ENCODE measurements at places on chromosomes 11 and 22.

GRCh38 chr22:43442386-43443151, 30.8 kb downstream of the MPPED1 start:
- DNase-seq, result no peak

DNA sequence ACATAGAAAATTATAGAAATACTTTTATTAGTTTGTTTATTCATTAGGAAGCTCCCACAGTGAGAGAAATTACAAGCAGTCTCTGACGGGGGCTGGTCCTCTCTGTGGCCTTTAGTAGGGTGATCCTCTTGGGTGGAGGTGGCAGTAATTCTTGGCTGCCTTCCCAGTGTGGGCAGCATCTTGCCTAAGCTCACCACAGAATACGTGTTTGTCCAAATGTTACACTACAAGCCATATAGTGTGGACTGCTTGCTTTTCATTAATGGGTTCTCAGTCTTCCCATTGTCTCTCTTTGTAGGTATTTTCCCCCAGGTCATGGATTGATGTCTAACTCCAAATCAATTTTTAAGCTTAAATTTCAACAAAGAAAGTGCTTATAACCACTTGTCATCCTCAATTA, 43.3 kb downstream of the ENDOD1 start:
- DNase-seq, result no peak

- peak; percentile 55 for DNase-seq
Observed at GRCh38 chr11:123509737-123510578, 79.9 kb downstream of the GRAMD1B start.

- no peak for DNase-seq
Observed at GRCh38 chr11:94700622-94701021, 67.5 kb upstream of the AMOTL1 start.

DNA sequence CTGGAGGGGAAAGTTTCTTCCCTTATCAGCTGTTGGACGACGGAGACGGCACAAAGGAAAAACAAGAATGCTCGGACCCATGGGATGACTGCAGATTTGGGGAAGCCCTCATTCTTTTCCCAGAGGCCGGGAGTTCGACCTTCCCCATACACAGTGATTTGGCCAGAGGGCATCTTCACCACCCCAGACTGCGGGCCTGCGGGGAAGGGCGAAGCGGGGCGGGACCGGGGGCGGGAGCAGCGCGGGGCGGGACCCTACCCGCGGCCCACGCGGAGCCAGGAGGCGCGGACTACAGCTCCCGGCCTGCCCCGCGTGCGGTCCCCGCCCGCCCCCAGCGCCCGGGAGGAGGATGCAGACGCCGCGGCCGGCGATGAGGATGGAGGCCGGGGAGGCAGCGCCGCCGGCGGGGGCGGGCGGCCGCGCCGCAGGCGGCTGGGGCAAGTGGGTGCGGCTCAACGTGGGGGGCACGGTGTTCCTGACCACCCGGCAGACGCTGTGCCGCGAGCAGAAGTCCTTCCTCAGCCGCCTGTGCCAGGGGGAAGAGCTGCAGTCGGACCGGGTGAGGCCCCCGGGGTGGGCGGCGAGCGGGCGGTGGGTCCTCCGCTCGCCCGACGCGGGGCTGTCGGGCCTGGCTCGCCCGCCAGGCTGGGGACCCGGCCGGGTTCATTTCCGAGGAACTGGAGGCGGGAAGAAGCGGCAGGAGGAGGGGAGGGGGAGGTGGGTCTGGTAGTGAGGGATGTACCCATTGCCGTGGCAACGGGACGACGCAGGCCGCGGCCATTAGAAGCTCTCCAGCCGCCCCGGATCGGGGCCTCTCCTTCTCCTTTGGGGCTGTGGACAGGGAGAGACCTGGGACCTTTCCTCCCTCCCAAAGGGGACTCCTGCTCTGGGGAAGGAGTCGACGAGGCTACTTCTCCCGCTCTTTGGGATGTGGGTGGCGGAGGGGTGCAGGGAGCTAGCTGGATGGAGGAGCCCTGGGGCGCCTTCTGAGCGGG, at the start of gene KCTD17:
KCTD17 (plus strand) TSS at position 352 of the 995 bp plus-strand sequence; CDS start at position 371, 19 bp downstream.
- DNase-seq, result peak; percentile 60

DNA sequence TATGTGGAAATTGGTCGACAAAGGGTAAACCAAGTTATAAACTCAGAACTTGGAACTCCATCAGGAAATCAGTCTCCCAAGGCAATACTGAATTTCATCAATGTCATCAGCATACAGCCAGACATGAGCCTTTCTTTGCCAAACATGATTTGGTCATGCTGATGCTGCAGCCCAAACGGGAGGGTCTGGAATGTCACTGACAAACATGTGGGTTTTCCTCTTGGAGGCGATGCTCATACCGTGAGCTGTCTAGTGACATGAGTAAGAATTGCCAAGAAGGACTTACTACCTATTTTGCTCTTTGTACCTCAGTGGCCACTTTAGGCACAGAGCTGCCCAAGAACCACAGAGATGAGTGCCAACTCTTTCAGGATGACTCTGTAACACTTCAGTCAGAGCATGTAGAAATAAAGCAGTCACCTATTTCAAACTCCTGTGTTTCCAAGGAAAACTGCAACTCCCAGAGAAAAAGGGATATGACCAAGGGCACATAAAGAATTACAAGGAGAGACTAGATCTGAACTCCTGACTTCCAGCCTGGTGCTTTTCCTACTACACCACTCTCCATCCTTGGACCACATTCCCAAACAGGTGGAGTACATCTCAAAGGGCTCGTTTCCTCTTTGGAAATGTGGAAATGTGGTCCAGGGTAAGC, 24.3 kb upstream of the MRGPRX2 start:
- DNase-seq, result peak; percentile 46

DNA sequence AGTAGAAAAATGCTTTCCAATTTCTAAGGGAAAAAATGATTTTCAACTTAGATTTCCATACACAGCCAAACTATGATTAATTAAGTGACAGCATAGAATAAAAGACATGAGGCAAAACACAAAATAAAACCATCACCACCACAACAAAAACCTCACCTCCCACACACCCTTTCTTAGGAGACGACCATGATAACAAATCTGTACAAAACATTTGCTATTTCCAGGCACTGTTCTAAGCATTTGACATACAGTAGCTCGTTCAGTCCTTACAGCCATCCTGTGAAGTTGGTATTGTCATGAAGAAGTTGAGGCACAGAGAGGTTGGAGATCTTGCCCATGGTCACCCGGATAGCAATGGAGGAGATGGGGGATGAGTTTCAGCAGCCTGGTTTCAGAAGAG, 8.7 kb downstream of the SPI1 start:
- DNase-seq, result no peak

DNA sequence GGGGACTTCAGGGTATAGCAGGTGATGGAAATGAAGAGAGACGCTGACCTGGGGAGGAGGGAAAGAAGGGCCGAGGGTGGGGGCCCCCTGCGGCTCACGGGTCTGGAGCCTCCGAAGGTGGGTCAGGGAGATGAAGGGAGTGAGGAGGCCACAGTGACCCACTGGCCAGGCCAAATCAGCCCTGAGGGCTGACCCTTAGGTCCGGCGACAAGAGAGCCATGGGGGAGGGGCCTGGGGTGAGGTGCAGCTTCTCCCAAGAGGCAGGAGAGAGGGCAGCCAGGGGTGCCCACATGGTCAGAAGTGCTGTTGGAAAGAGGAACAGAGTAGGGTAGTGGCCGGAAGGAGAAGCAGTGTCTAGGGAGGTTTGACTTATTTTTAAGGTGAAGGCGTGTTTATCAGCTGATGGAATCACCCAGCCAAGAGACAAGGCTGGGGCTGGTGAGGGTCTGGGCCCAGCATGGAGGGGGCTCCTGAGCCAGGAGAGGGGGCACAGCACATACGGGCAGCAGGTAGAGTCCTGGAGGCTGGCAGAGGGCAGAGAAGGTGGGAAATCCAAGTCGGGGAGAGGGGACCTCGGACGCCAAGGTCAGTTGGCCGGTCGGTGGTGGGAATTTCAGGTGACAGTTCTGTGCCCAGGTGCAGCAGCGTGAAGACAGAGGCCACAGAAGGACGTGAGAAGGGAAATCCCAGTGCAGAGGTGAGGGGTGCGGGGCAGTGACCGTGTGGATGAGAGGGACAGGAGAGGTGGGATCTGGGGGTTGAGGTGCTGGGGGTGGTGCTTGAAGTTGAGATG, 49.0 kb downstream of the LINC01488 start:
- DNase-seq, result no peak

GRCh38 chr11:125645871-125646270, 20.9 kb downstream of the CHEK1 start:
- no peak for DNase-seq

DNA sequence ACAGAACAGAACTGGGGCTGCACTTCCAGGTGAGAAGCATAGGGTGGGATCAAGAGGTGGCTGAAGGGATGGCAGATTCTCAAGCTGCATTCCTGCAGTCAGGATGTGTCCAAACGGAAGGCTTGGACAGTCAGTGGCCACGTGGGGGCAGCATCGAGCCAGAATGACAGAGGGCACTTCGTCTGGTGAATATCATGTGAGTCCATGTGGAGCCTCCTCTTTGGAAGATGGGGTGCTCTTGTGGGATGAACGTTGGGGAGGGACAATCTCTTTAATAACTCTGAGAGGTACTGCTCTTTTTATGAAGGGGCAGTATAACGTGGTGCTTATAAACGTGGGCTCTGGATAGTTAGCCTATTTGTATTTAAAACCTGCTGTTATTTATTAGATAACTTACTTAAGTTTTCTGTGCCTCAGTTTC, 154.9 kb upstream of the NAV2 start:
- DNase-seq, result peak; percentile 65

- peak; percentile 78 for DNase-seq
Observed at GRCh38 chr11:17314232-17314547, 37.4 kb upstream of the NCR3LG1 start.

- no peak for DNase-seq
Observed at GRCh38 chr11:105167244-105167643, 27.7 kb upstream of the CARD18 start.

- no peak for DNase-seq
Observed at GRCh38 chr11:70526116-70527045, 128.1 kb downstream of the CTTN start.

DNA sequence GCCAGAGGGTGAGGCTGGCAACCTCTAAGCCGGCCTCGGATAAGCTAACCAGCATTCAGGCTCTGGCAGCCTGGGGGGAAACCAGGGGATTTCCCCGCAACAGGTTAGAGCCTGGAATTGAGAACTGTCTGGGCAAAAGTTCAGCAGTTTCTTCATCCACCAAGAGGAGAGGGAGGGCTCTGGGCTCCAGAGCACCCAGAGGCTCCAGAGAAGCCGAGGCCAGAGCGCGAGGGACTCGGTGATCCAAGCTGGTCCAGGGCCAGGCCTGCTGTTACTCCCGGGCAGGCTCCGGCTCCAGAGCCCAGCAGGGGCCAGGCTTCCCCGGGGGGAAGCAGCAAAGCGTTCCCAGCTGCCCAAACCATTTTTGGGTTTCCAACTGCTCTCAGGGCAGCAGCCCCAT, 13.3 kb upstream of the SH3BP1 start:
- peak; percentile 57 for DNase-seq
